ENCODE measurements at places on chromosomes 2 and 18.

DNA sequence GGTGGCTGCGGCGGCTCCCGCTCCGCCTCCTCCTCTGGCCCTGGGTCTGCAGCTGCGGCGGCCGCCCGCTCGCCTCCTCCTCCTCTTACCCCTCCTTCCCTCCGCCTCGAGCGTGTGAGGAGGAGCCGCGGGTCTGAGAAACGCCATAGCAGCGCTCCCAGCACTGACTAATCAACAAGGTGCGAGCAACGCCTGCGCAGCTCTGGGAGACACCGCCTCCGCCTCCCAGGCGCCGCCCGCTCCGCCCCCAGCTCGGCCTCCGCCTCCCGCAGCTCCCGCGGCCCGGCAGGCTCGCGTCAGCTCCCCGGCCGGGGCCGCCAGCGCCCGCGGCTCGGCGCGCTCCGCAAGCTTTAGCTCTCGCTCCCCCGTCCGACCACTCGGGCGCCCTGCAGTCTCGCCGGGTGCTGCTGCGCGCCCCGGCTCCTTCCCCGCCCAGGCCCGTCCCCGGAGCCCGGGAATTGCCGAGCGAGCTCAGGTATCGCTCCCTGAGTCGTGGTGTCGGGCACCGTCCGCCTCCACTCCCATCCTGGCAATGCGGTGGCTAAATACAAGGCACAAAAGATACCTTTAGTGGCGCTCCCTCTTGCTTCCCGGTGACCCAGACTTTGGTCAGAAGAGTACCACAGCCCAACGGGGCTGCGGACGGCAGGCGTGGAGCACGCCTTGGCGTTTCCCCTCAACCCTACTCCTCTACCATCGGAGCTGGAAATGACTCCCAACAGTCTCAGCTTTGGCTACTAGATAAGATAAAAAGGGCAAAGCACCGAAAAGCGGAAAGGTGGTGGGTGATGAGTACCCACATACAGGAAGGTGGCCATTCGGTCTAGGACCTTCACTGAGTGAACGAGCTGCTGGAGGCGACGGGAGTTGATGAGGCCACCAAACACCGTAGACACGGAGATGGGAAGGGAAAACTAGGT, at the start of gene GAREM1:
TSS of gene GAREM1 (minus strand) at position 169 of the 920 bp plus-strand sequence. CDS start 454 bp downstream, outside the sequence.
- DNase-seq = peak; percentile 78

DNA sequence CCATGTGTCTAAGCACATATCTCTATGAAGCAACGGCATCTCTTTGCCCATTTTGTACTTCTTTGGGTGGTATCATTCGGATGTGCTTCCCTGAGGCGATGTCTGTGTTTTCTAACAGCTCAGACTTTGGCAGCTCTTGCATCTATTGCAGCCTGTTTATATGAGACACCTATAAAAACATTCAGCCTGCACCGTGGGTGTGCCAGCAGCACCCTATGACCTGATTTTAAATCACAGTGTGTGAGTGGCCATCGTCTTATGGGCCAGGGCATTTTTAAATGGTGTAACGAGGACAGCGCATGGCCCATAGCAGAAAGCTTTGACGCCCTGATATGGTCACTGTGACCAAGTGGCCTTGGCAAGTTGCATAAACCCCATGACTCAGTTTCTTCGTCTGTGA, 12.9 kb downstream of the NPAS2 start:
- no peak for DNase-seq

GRCh38 chr2:48605482-48606175, 12.0 kb upstream of the GTF2A1L start:
- DNase-seq = no peak

DNA sequence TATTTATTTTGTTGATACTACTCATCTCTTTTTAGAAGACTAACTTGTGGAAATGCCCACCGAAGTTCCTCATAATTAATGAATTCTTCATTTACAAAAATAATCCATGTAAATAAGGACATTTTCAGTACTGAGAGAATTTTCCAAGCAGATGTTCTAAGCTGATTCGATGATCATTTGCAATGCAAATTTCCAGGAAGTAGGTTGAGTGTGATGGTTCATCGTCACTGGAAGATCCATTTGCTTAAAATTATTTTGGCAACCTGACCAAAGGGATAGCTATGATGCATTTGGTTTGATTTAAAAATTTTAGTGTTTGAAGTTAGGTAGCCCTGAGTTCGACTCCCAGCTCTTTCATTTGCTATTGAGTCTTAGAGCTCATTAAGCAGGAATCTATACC, 257.3 kb upstream of the RASGRP3 start:
- no peak for DNase-seq

GRCh38 chr2:43605851-43606250, 10.0 kb upstream of the THADA start:
- DNase-seq = no peak

DNA sequence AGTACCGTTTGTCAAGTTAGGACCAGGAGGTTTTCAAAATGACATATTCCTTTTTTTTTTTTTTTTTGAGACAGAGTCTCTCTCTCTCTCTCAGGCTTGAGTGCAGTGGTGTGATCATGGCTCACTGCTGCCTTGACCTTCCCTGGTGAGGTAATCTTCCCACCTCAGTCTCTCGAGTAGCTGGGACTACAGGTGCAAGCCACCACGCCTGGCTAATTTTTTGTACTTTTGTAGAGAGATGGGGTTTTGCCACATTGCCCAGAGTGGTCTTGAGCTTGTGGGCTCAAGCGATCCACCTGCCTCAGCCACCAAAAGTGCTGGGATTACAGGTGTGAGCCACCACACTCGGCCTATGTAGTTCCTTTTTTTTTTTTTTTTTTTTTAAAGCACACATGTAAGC, 127.9 kb upstream of the SEC11C start:
- no peak for DNase-seq

DNA sequence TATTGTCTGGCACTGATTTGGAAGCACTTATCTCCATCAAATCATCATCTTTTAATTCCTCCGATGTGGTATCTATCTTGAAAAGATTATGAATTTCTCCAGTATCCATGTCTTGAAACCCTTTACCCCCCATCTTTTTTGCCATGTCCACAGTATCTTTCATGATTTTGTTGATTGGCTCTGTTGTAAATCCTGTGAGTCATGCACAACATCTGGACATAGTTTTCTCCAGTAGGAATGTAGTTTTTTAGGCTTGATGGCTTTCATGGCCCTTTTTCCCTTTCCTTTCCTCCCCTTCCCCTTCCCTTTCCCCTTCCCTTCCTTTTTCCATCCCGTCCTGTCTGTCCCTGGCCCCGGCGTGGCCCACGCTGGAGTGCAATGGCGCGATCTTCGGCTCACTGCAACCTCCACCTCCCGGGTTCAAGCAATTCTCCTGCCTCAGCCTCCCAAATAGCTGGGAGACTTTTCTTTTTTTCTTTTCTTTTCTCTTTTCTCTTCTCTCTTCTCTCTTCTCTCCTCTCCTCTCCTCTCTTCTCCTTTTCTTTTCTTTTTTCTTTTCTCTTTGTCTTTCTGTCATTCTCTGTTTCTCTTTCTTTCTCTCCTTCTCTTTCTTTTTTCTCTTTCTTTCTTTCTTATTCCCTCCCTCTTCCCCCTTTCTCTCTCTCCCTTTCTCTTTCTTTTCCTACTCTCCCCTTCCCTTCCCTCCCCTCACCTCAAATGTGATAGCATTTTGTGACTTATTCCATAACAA, 18.4 kb upstream of the ZNF638 start:
- DNase-seq = no peak

DNA sequence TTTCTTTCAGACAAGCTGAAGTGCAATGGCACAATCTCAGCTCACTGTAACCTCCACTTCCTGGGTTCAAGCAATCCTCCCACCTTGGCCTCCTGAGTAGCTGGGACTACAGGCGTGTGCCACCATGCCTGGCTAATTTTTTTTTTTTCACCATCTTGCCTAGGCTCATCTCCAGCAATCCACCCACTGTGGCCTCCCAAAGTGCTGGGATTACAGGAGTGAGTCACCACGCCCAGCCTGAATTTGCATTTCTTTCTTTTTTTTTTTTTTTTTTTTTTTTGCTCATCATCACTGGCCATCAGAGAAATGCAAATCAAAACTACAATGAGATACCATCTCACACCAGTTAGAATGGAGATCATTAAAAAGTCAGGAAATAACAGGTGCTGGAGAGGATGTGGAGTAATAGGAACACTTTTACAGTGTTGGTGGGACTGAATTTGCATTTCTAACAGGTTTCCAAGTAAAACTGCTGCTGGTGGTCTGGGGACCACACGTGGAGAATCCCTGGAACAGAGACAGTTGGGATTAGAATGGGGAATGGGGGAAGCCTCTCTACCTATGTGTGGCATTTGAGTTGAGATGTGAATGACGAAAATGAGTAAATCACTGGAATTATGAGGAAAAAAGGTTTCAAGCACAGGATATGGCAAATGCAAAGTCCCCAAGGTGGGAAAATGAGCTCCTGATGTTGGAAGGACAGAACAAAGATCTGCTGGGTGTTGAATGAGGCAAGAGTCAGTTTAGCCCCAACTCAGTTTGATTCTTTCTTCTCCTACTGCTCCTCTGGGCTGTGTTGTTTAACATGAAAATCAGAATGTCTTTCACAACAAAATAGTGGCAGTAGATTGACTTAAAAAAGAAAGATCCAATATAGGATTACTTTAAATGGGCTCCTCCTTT, 88.8 kb upstream of the MAP4K4 start:
- no peak for DNase-seq

DNA sequence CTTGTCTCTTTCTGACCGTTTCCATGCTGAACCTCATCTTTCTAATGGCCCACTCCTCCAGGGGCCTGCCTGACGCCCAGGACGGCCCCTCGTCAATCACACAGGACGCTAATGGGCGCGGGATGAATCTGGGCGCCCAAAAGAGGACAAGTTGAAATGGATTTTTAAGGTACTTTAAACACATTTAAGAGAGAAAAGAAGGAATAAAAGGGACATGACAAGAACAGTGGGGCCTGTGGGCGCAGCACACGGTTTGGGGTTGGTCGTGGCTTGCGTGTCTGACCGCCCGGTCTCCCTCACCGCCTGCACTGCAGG, 607 bp upstream of the UBE2F start:
- DNase-seq = no peak

DNA sequence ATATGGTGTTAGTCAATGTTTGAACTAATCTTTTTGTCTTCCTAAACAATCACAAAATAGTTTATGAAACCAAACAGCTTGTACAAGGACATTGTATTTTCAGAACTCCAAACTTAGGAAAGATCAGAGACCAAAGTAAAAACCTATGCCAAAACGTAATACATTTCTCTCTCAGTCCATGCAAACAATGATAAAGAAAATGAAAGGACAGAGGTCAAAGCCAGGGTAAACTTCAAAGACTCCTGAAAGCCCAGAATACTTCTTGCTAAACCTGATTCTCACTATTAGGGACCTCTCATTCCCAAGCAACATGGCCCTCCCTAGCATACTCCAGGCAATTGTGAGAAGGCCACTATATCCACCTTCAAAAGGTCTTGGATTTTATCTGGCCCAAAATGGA, 105.1 kb upstream of the GALNT5 start:
- no peak for DNase-seq

- no peak for DNase-seq
Measured at GRCh38 chr2:213315168-213315876, 31.1 kb downstream of the SPAG16 start.

DNA sequence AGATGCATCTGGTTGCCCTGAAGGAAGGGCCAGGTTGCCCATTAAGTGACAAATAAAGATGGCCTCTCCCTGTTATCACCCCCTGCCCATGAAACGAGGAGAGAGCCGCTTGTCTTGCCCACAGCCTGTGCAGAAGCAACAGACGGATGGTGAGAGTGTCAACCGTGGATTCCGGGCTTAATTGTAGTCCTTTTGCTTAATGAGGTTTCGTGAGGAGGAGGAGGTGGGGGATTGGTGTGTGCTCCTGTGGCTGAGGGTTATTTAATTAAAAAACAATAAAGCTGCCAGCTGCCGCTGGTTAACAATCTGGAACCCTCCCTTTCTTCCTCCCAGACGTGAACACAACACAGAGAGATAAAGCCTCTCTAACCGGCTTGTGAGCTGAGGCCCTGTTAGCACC, 188.0 kb upstream of the PARD3B start:
- DNase-seq = no peak

GRCh38 chr2:151478011-151478410, 68.3 kb downstream of the RIF1 start:
- DNase-seq = no peak

GRCh38 chr2:85452237-85452636, 33.7 kb downstream of the SH2D6 start:
- DNase-seq = no peak

- DNase-seq = no peak
Measured at GRCh38 chr18:45567123-45567522, 48.2 kb upstream of the SLC14A2 start.

DNA sequence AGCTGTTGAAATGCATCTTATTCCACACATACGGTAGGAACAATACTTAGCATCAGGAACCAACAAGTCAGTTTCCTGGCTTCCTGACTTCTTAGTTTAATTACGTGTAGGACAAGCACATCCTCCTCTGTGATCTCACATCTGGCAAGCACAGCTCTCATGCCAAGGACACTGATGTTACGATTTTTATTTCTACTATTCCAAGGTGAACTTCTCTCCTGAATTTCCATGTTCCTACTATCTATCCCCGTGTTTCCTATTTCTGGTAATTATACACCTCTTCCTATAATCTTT, 374.0 kb downstream of the NCKAP5 start:
- DNase-seq = no peak

- no peak for DNase-seq
Measured at GRCh38 chr2:98378196-98378595, 31.9 kb downstream of the CNGA3 start.

DNA sequence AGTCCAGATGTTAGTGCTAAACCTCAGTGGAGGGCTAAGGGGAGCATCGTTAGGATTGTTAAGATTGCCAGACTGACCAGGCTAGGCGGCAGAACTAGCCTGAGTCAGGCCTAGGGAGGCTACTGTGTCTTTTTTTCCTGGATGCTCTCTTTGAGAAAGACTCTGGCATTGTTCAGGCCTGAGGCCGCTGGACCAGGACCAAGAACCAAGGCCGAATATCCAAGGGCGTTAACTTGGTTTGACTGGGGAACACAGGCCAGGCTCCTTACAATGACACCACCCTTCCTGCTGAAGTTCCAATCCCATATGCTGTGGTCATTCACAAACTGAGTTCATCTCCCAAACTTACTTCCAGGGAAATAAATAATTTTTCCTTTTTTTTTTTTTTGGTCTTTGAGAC, 10.6 kb downstream of the HTRA2 start:
- no peak for DNase-seq

DNA sequence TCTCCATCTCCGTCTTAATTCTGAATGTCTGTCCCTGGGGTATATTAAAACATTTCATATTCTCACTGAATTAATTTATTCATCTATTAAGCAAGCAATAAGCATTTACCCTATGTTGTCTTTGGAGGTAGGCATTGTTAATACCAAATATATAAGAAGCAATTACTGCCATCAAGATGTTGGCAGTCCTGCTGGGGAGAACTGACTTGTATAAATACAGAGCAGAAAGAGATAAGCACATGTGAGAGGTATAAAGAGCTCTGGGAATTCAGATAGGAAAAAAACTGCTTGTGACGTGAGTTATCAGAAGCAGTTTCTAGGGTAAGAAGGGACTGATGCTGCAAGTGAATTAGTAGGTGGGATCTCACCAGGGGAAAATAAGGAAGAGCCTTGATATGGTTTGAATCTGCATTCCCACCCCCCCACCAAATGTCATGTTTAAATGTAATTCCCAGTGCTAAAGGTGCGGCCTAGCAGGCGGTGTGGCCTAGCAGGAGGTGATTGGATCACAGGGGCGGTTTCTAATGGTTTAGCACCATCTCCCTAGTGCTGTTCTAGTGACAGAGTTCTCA, 286.8 kb downstream of the RAD51AP2 start:
- no peak for DNase-seq
